ENCODE measurements at places on chromosomes 3 and 15. TPM values are rescaled to one million over a fixed set of nuclear protein-coding genes. Genes with fewer than 3 reads are reported as not detected.

DNA sequence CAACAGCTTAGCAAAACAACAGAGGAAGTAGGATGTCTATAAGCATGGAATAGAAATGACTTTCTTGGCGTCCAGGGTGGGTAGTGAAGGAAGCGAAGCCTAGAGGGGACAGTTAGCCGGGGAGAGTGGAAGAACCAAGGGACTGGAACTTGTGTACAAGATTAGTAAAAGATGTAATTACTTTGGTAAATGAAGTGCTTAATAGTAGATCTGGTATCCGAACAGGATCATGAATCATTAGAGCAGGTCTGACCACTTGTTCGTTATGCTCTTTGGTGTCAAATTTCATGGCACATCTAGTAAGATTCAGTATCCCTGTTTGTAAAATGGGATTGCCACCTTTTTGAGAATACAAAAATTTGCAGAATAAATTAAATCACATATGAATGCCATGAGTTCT is 112.5 kb upstream of the MLF1 start:
- H3K4me3 ChIP-seq = no peak overlapping the region
- no peak for DNase-seq
- H3K27me3 ChIP-seq = no peaks in the 10 kb centered on the region

DNA sequence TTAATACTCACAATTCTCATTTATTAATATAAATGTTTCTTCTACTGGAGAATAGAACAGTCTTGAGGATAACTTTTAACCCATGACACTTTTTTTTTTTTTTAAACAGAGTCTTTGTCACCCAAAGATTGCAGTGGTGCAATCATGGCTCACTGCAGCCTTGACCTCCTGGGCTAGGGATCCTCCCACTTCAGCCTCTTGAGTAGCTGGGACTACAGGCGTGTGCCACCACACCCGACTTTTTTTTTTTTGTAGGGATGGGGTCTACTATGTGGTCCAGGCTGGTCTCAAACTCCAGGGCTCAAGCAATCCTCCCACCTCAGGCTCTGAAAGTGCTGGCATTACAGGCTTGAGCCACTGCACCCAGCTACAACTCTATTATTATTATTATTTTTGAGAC is 34.5 kb downstream of the PIK3CB start:
- H3K27ac ChIP-seq = no peak overlapping the region
- peaks cover 5% of the 10 kb centered on the region for H3K36me3 ChIP-seq
- H3K4me1 ChIP-seq = no peaks in the 10 kb centered on the region
- DNase-seq = no peak
- no peak overlapping the region for H3K4me3 ChIP-seq
- no peaks in the 10 kb centered on the region for H3K27me3 ChIP-seq

GRCh38 chr3:159894386-159894785 is 94.2 kb upstream of the IL12A start:
- no peak for DNase-seq
- no peak overlapping the region for H3K4me3 ChIP-seq
- peaks cover 32% of the 10 kb centered on the region for H3K36me3 ChIP-seq
- no peaks in the 10 kb centered on the region for H3K27me3 ChIP-seq
- H3K4me1 ChIP-seq = peaks cover 6% of the 10 kb centered on the region
- no peak overlapping the region for H3K27ac ChIP-seq

DNA sequence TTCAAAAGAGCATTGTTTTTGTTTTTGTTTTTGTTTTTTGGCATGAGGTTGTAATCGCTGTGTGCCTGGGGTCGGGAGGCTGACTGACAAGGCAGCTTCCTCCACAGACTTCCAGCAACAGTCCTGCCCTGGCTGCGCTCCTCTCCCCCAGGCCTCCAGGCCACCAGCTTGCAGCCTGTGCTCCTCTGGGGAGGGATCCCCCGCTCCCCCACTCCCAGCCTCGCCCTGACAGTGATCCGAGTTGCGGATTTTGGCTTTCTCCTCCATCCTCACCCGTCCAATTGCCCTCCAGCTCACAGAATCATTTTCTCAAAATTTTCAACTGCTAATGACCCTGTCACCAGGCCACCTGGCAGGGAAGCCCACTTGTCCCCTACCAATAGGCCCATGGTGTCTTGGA is 36.5 kb upstream of the PCSK6 start:
- H3K27me3 ChIP-seq = no peaks in the 10 kb centered on the region
- DNase-seq = no peak
- no peaks in the 10 kb centered on the region for H3K36me3 ChIP-seq
- no peak overlapping the region for H3K4me3 ChIP-seq
- H3K27ac ChIP-seq = no peak overlapping the region
- peaks cover 21% of the 10 kb centered on the region for H3K4me1 ChIP-seq

DNA sequence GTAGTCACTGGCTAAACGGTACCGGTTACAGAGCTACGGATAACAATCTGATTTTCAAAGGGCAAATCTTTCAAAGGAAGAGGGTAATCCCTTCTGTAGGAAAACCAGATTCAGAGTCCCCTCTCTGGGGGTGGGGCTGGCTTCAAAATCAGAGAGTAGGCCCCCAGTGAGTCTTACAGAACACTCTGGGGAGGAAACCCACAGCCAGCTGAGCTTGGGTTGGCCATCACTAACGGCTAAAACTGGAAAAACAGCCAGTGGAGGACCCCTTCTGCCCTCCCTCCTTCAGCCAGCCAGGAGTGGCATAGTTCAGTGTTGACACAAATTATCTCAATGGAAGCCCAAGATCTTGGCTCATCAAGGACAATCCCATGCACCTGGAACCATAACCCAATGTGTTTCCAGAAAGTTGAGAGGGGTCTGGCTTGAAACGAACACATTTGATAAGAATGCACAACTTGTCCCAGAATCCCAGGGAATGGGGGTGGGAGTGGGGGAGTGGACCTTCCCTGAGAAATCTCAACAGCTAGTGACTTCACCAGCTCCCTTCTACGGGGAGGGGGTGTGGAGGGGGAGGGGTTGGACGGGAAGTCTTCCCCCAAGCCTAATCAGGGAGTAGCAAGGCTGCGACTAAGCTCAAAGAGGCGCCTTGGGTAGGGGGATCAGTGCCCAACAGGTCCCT is 1.0 kb downstream of the RASL12 start:
- no peak for DNase-seq
- peaks cover 19% of the 10 kb centered on the region for H3K27me3 ChIP-seq
- peaks cover 17% of the 10 kb centered on the region for H3K4me1 ChIP-seq
- peak overlapping the region; percentile 83 for H3K27ac ChIP-seq

DNA sequence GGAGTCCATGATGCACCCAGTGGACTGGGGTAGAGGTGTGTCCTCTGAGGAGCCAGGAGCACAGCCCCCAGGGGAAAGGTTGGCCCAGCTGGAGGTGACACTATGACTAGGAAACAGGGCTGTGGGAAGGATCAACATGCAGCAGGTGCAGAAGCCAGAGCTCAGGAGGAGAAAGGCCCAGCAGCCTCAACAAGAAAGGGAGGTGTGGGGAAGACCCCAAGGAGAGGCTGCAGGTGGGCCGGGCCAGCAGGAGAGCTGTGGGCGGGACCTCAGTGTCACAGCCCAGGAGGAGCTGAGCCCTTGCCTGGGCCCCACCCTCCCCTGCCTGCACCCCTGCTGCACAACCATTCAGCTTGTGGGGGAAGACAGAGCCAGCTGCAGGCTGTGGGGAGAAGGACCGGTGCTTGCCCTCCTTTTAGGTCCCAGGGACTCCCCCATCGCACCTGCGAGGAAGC is 18.4 kb upstream of the KLF13 start:
- no peak for DNase-seq
- peaks cover 6% of the 10 kb centered on the region for H3K27me3 ChIP-seq
- no peak overlapping the region for H3K27ac ChIP-seq
- no peak overlapping the region for H3K4me3 ChIP-seq

- H3K4me1 ChIP-seq = no peaks in the 10 kb centered on the region
- DNase-seq = no peak
Observed at GRCh38 chr3:120791913-120792312, 49.4 kb downstream of the GTF2E1 start.

GRCh38 chr15:34808016-34808415 is 12.7 kb upstream of the ACTC1 start:
- H3K27ac ChIP-seq = no peak overlapping the region
- DNase-seq = no peak
- H3K4me3 ChIP-seq = no peak overlapping the region
- no peaks in the 10 kb centered on the region for H3K4me1 ChIP-seq

GRCh38 chr3:151804267-151804666 is 9.6 kb upstream of the AADAC start:
- H3K27ac ChIP-seq = no peak overlapping the region
- no peak overlapping the region for H3K4me3 ChIP-seq

GRCh38 chr3:179286331-179286730 is 35.4 kb upstream of the KCNMB3 start:
- no peak overlapping the region for H3K27ac ChIP-seq
- no peaks in the 10 kb centered on the region for H3K27me3 ChIP-seq
- DNase-seq = no peak
- no peaks in the 10 kb centered on the region for H3K36me3 ChIP-seq
- H3K4me1 ChIP-seq = no peaks in the 10 kb centered on the region
- H3K4me3 ChIP-seq = no peak overlapping the region

DNA sequence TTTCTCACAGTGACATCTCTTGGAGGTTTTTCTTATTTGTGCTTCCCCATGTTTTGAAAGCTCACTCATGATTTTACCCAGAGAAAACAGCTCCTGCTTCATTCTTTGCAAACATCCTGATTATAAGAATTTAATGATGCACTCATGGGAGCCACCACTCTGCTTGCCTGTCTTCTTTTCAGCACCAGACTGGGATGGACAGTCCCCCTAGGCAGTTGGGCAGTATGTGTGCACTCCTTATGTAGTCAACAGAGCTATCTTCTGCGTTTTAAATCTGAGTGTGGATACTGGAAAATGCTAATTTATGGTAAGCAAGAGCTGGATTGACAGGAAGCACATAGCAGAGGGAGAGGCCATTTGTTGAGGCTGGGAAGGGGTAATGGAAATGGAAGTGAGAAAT is 276.1 kb downstream of the AGBL1 start:
- H3K27me3 ChIP-seq = no peaks in the 10 kb centered on the region
- no peak overlapping the region for H3K4me3 ChIP-seq
- no peaks in the 10 kb centered on the region for H3K36me3 ChIP-seq
- H3K27ac ChIP-seq = no peak overlapping the region

CDC25A gene
- 0.90 TPM for total RNA-seq

DNA sequence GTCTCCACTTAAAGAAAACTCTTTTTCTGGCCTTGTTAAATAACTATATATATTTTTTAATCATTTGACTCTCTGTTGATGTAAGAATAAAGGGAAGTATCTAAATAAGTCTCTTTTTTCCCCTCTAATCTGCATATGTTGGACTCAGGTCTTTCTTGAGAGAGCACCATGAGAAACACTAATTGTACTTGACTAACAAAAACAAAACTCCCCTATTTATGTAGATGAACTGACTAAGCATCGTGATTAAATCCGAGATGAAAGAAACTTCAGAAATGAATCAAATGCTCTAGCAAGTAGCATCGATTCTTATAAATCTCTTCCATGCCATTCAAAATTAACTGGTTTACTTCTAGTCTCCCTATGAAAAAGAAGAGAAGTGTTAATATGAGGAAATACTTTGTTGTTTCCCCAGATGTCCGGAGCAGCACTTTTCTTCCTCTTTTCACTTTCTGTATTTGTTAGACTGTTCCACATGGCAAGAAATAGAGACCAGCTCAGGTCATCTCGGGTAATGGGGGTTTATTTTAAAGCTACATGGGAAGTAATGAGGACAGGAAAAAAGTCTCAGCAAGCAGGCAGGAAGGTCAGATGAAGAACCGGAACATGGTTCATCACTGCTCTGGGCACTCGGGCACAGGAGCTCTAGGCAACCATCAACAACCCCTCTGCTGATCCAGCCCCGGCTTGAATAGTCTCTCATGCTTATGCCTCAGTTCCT is 288.3 kb downstream of the CNTN6 start:
- no peaks in the 10 kb centered on the region for H3K36me3 ChIP-seq
- no peaks in the 10 kb centered on the region for H3K27me3 ChIP-seq
- no peaks in the 10 kb centered on the region for H3K4me1 ChIP-seq
- no peak overlapping the region for H3K4me3 ChIP-seq
- no peak overlapping the region for H3K27ac ChIP-seq

DNA sequence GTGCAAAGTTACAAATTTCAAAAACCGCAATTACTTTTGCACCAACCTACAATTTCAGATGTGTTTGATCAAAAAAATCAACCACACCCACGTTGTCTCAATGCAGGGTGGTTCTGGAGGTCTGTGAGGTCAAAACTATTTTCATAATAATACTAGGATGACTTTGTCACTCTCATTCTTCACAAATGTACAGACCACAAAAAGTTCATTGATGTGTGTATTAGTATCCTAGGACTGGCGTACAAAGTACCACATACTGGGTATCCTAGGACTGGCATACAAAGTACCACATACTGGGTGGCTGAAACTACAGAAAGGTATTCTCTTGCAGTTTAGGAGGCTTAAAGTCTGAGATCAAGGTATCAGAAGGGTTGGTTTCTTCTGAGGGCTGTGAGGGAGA is 13.0 kb downstream of the SUCLG2 start:
- H3K4me3 ChIP-seq = no peak overlapping the region
- H3K4me1 ChIP-seq = peaks cover 10% of the 10 kb centered on the region
- no peaks in the 10 kb centered on the region for H3K36me3 ChIP-seq
- no peak overlapping the region for H3K27ac ChIP-seq
- no peak for DNase-seq
- no peaks in the 10 kb centered on the region for H3K27me3 ChIP-seq
